ENCODE measurements at places on chromosomes 4 and X.

- no peak for DNase-seq
These were observed 59.4 kb upstream of the GK2 start for GRCh38 chr4:79467246-79467932.

GRCh38 chr4:51831133-51831532 lies 11.8 kb upstream of the DCUN1D4 start:
- peak; percentile 3 for DNase-seq

DNA sequence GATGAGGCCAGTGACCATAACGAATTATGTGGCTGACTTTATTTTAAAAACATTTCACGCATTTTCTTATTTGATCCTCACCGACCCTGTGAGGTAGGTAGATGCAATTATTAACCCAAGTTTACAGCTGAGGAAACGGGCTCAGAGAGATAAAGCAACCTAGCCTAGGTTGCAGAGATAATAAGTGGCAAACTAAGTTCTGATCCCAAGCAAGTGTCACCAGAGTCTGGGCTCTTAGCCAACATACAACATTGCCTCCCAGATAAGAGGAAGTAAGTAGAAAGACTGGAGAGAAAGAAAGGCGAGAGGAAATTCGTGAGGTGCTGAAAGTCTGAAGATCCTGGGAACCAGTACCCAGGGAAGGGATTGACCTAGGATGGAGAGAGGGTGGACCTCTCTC lies 77.4 kb upstream of the GPR50 start:
- DNase-seq: no peak

GRCh38 chrX:79065696-79066095 lies 78.8 kb upstream of the GPR174 start:
- no peak for DNase-seq

DNA sequence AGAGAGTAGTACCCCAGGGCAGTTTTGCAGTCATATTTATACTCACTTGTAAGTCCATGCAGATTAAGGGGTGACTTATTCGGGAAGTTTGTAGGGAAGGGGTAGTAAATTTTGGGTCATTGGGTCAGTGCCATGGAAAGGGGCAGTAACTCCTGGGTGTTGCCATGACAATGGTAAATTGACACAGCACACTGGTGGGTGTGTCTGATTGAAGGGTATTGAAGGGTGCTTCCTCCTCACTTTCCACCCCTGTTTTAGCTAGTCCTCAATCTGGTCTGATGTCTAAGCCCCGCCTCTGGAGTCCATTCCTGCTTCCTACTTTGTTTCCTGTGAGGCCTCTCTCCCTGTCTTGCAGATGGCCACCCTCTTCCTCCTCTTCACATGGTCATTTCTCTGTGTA lies 11.9 kb downstream of the ODAPH start:
- no peak for DNase-seq

DNA sequence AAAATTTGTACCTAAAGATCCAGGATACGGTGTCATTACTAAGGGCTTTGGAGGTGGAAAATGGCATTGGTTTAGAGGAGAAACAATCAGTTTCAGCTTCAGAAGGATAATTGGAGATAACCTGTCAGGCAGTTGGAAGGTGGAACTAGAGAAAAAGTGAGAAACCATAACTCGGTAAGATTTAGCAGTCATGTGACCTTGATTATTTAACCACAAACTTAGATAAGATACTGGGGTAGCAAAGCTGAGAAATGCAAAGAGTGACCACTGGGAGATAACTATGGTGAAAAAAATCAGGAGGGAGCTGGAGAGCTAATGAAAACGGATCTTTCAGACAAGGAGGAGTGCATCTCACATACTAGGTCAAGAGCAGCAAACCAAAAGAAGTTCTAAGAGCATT lies 58.3 kb upstream of the SMARCA5 start:
- no peak for DNase-seq

DNA sequence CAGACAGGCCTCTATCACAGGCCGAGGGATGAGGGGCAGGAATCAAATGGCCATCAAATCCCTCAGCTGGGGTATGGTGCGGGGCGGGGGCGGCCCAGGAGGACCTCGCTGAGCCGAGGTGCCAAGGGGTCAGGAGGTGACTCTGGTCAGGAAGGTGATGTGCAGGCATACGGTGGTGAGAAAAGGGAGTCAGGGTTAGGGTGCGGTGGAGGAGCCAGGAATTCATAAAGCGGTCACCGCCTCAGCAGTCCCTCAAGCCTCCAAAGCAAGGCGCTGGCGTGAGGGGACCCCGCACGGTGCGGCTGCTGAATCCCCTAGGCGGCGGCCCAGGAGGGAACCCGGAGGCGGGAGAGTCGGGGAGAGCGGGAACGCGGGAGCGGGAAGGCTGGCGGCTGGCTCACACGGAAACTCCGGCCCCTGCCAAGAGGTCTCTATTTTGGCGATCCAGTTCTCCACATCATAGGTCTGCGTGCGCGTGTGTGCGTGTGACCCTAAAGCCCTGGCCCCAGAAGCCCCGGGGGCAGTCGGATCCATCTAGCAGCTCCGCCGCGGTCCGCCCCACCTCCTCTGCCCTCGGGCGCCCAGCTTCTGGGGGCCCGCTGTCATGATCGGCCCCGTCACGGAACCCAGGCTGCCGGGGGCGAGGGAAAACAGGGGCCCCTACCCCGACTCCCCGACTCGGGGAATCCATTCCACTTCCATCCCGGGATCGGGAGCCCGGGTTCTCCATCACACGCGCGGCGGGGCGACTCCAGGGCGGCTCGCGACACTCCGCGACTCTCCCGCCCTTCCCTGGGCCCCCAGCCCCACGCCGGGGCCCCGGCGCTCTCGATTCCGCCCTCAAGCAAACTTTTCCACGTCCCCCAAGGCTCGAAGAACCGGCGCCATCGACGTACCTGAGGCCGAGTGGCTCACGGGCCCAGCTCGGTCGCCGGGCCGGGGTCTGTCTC lies 593 bp downstream of the ELF4 start:
- DNase-seq: peak; percentile 18
